Adrenal gland (tissue), 19 donors: ENCODE measurements at places on chromosomes 1 and 21. TPM values are rescaled to one million over a fixed set of nuclear protein-coding genes. Genes with fewer than 3 reads are reported as not detected.

DNA sequence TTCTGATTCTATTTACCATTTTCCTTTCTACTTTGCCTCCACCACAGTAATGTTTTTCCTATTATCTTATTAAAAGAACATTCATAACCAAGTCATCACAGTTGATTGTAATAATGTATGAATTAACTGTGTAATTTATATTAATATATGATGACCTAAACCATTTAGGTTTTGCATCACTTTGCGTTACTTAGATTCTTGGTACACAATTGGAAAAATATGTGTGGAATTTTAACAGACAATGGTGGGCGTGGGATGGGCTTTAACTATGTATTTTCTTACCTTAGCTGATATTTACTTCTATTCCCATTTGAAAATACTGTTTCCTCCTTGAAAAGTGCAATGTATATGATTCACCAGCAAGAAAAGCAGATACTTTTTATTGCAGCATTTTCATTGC lies 3.6 kb downstream of the KRTAP21-3 start:
- DNase-seq: no peak

Gene MYCL
- 0.39 TPM for total RNA-seq

DNA sequence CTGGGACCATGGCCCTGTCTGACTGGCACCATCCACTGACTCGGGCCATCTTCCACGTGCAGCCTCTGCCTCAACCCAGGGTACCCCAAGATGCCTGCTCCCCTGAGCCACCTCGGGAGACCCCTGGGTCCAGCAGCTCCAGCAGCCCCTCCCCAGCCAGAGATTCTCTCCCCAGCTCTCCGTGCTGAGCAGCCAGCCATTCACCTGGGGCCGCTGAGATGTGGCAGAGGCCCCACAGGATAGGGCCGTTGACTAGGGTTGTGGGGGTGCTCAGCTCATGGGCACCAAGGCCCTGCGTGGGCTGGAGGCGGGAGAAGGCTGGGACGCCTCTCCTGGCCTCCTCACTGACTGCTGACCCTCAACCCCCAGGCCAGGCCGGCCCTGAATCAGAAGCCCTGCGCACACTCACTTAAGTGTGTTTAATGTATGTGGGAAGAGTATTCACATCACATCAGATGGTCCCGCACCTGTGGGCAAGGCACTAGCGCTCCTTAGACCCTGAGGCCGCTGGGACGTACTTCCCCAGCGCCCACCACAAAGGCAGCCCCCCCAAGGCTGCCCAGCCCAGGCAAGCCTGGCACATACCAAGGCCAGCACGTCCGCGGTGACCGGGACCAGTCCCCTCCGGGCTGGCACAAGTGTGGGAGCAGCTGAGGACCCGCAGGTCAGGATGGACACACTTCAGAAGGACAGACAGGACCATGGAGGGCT lies 27.8 kb downstream of the SLC19A1 start:
- no peak for DNase-seq

Gene TFF2
- 0.39 TPM for total RNA-seq

Gene ATP1A2
- 0.47 TPM for total RNA-seq

DNA sequence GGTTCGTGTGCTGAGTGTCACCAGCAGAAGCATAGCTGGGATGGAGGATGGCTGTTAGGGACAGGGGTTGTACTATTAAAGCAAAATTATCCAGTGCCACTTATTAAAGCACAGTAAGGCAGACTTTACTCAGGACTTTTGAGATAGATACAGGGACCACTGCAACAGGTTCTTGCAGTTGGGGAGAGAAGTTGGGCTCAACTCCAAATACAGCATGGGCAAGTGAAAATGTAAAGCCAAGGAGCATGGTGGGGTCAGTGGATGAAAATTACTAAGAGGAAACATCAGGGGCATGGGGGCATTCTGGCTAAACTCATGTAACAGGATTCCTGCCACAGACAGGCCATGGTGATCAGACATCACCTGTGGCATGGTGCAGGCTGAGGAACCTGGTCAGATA lies 15.0 kb upstream of the REN start:
- DNase-seq: no peak

GRCh38 chr1:176987016-176987415 lies 177.5 kb downstream of the ASTN1 start:
- no peak for DNase-seq

DNA sequence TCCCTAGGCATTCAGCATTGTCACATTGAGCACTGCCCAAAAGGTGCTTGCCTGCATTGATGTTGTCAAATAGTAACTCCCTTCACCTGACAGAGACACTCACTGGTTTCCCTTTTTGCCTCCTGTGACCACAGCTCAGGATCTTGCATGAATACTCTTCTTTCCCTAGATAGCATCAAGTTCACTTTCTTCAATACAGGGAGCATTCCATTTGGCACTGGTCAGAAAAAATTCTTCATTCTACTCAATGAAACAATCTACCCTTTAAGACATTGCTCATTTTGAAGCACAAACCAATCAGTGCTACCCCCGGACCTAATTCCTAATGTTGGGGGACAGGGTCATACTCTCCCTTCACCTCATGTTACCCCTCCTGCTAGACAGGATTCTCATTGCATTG lies 319.0 kb upstream of the SNX7 start:
- no peak for DNase-seq

Gene CIART
- 7.9 TPM for total RNA-seq

GRCh38 chr1:226486161-226486560 lies 62.4 kb upstream of the STUM start:
- DNase-seq: no peak

DNA sequence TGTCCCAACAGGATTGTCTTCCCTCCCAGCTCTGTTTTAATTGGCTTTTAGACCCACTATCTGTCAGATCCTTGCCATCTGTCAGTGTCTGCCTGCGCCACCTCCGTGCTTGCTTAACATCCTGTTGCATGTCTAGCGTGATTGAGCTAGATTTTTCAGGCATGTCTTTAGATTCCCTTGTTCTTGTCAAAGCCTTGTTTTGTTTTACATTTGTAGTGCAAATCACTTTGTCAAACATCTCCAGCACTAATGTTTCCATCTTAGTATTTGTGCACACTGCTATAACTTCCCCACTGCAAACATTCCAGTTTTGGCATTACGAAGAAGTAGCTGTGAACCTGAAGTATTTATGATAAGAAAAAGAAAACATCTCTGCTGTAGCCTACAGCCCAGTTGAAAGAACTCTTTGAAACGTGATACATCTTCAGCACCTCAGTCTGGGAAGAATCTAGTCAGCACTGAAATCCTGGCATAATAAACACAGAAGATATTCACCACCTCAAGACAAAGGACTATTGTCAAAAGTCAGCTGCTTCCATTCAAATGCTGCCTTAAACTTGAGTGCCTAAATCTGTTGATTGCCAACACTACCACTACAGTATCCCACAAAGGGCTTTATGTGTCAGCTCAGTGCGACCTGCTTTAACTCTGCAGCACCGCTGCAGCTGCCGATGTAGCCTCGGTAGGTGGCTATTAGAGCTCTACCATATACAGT lies 105.0 kb downstream of the FNBP1L start:
- no peak for DNase-seq

GRCh38 chr1:234458352-234459017 lies 20.5 kb downstream of the TARBP1 start:
- no peak for DNase-seq

Gene ATF3
- 11.9 TPM for total RNA-seq

DNA sequence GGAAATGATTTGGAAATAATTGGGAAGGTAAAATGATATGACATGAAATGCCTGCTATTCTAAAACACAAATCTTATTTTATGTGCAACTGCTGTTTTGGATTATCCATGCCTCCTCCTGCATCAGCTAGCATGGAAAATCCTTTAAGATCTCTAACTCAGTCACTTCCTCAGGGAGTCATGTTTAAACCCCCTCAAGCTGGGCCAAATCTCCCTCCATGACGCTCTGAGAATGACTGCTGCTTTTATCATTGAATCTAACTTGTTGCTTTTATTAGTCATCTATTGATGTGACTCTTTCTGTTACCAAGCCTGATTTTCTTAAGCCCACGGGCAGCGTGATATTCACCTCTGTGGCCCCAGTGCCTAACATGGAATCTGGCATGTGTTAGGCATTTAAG lies 324.8 kb downstream of the DISC1 start:
- DNase-seq: no peak

Gene KRTAP11-1
- not detected for total RNA-seq

Gene SPRR1B
- total RNA-seq: not detected

Gene SYTL1
- 0.83 TPM for total RNA-seq
